ENCODE measurements at places on chromosomes 1 and 21.

DNA sequence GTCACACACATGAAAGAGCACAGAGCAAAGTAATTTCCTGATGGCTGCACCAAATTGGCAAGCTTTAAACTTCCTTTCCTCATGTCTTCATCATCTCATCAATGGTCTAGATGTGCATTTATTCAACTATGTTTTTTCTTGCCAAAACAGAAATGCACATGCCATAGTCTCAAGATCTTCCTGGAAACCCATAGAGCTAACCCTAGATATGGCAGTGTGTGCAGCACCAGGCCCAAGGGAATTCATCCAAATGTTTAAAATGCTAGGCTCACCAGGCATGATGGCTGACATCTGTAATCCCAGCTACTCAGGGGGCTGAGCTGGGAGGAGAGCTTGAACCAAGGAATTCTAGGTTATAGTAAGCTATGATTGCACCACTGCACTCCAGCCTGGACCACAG lies 31.2 kb upstream of the PALMD start:
- no peak for DNase-seq

- DNase-seq = peak; percentile 75
Measured at GRCh38 chr1:230186003-230186863, 119.2 kb downstream of the GALNT2 start.

GRCh38 chr1:43856188-43856587 lies 77.4 kb upstream of the ARTN start:
- peak; percentile 33 for DNase-seq

- DNase-seq = no peak
Measured at GRCh38 chr1:27811741-27812500, 18.7 kb upstream of the PPP1R8 start.

DNA sequence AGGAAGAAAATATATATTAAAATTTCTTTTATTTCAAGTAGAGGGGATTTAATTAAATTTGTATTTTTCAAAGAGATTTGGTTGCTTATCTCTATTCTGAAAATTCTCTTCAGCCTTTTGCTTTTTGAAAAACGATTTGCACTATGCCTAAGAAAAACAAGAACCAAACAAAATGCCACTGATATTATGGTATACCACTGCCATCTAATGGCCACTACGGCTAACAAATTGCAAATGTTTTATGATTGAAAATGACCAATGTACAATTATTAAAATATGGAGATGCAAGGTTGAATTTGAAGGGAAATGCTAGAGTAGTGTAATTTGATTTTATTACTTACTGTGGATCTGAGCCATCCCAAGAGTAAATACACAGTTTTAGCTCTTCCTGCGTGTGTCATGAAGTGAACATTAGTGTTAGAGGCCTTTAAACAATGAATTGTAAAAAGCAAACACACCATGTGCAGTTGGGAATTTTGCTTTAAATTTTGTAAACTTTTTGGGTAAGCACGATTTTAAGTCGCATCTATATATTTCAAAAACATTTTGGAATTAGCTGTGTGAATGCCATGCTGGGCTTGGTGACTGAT lies 137.4 kb upstream of the USP25 start:
- peak; percentile 35 for DNase-seq

GRCh38 chr1:247338723-247339275 lies 7.1 kb upstream of the ZNF496 start:
- DNase-seq = no peak

DNA sequence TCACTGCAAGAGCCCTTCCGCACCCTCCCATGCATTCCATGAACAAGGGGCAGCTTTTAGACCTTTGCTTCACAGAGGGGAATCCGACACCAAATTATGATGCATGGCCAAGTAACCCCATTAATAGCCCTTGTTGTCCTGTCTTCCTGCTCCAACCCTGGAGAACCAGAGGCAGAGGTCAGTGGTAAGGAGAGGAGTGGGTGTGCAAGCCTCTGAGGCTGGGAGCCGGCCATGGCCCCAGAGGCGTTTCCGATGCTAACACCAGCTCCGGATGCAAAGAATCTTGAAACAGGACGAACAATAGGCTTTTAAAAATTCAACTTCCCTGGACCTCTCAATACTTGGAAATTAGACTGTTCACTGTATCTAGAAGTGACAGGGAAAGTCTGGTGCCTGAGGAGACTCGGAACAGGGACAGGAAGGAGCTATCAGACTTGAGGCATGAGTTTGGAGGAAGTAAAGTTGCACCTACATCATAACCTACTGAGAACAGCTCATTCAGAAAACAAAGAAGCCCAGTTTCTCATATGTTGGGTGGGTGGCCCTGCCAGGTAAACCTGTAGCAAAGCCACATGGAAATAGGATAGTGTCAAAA lies 101.2 kb upstream of the ERG start:
- no peak for DNase-seq

DNA sequence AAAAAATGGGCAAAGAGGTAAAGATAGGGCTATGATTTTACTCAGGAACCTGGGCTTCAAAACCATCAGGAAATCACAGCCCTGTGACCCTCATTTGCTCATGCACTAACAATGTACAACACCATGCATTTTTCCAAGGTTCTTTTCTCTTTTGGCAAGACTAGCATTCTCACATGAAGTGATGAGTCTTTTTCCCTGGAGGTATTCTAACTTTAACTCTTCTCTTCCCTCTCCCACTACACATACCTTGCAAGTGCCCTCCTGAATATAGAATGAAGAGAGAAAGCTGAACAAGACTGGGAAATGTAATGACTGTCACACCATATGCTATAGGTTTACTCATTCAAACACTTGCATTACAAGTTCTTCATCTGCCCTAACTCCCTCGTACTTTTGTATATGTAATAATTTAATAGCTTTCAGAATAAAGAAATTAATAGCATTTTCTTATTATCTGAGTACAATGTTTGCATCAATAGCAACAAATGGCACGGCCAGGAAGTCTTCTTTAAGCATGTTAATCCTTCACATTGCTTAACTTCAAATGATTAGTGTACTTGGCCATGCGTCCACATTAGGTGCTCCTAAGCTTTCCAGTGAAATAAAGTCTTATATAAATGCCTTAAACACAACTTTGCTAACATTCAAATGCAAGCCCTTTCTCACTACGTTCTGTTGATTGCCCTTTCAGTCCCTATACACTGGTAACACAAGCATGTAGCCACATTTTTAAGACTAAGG lies 1.8 kb downstream of the NIBAN1 start:
- no peak for DNase-seq

DNA sequence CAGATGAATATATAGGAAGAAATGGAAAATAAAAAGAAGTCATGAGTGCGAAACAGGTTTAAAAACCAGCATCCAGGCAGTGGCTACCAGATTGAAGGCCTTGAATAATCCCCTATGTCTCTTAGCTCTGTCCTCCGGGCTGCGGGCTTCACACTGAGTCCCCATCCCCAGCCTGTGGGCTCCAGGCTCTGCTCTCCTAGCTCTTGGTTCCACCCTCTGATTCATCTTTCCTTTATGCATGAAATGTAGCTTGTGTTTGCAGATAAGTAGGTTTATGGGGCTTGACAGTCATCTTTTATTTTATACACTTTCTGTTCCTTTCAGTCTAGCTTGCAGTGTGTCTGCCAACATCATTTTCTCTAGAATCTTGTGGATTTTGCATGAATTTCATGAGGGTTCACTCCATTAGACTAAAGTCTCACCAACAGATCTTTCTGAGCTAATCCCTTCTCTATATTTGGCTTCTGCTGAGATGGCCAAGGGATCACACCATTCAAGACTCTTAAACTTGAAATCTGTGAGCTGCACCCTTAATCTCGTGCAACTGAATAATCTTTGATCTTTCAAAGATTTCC lies 174.5 kb downstream of the PLPPR4 start:
- DNase-seq = no peak

GRCh38 chr21:36535618-36536241 lies 55.8 kb upstream of the CLDN14 start:
- DNase-seq = no peak

- DNase-seq = peak; percentile 87
Measured at GRCh38 chr21:32604464-32604863, 7.7 kb downstream of the CFAP298 start.

- DNase-seq = no peak
Measured at GRCh38 chr1:3320246-3321152, 134.0 kb upstream of the ARHGEF16 start.

GRCh38 chr1:111873460-111874030 lies 115.9 kb downstream of the KCND3 start:
- no peak for DNase-seq

DNA sequence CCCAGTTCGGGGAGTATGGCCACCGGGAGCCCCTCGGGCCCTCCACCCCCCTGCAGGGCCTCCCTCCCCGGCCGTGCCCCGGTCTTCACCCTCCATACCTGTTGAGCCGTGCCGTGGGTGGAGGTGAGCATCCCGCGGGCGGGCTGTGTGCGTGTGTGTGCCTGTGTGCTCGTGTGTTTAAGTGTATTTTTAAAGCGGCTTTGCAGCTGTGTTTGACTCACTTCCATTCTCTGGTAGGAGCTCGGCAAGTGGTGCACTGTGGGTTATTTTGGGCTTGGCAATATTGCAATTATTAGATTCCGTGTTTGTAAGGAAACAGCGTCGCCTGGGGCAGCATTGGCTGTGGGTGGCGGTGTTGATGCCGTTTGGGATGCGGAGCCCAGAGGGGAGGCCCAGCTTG lies 20.3 kb upstream of the PLCH2 start:
- DNase-seq = no peak

DNA sequence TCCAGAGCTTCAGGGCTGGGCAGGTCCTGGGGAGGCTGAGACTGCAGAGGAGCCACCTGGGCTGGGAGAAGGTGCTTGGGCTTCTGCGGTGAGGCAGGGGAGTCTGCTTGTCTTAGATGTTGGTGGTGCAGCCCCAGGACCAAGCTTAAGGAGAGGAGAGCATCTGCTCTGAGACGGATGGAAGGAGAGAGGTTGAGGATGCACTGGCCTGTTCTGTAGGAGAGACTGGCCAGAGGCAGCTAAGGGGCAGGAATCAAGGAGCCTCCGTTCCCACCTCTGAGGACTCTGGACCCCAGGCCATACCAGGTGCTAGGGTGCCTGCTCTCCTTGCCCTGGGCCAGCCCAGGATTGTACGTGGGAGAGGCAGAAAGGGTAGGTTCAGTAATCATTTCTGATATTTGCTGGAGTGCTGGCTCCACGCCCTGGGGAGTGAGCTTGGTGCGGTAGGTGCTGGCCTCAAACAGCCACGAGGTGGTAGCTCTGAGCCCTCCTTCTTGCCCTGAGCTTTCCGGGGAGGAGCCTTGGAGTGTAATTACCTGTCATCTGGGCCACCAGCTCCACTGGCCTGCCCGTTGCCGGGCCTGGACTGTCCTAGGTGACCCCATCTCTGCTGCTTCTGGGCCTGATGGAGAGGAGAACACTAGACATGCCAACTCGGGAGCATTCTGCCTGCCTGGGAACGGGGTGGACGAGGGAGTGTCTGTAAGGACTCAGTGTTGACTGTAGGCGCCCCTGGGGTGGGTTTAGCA lies 9.3 kb downstream of the MYBPH start:
- no peak for DNase-seq

DNA sequence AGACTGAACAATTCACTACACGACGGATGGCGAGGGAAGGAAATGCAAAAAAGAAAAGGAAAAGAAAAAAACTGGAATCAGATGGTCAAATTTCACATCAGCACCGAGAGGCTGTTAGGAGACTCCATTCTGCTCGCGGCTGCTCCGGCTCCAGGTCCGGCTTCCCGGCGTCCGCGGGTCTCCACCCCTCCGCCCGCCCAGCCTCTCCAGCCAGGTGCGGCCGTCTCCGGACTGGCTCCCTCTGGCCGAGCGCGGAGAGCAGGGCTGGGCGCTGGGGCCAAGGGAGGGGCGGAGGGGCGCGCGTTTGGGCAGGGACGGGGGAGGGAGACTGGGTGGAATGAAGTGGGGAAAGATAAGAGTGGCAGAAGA lies 332 bp downstream of the KCNJ6 start:
- DNase-seq = peak; percentile 75

DNA sequence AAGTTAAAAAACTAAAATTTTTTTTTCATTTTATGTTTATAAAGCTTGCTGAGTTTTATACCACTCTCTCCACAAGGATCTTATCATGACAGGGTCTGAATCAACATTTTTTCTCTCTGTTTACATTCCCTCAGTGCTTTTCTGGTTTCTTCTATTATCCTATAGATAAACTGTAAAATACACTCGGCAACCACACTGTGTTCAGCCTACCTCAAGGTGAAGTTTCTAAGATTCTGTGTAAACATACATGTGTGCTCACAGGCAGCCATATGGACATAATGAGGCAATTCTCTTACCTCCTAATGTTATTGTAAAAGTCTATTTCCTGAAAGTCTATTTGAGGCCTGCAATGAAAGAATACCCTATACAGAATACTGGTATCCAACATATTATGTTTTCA lies 114.6 kb downstream of the NTPCR start:
- no peak for DNase-seq

- DNase-seq = no peak
Measured at GRCh38 chr1:201883786-201884185, 4.9 kb upstream of the SHISA4 start.

GRCh38 chr1:217244971-217245370 lies 385.9 kb downstream of the GPATCH2 start:
- DNase-seq = no peak

GRCh38 chr1:87897481-87897880 lies 568.8 kb downstream of the LMO4 start:
- no peak for DNase-seq

DNA sequence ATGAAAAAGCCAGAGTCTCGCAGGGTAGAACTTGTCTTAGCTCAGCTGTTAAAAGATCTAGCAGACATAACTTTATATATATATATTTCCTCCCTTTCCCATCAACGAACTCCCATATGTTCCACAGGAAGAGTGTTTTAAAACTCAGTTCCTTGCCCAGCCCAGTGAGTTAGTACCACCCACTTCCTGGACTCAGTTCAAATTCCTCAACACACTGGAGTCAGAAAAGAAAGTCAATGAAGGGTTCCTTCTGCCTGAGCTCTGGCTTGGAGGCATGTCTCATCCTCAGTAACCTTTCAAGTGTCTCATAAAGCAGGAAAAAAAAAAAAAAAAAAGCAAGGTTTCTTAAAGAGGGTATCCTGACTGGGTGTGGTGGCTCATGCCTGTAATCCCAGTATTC lies 15.6 kb downstream of the TPM3 start:
- DNase-seq = no peak

DNA sequence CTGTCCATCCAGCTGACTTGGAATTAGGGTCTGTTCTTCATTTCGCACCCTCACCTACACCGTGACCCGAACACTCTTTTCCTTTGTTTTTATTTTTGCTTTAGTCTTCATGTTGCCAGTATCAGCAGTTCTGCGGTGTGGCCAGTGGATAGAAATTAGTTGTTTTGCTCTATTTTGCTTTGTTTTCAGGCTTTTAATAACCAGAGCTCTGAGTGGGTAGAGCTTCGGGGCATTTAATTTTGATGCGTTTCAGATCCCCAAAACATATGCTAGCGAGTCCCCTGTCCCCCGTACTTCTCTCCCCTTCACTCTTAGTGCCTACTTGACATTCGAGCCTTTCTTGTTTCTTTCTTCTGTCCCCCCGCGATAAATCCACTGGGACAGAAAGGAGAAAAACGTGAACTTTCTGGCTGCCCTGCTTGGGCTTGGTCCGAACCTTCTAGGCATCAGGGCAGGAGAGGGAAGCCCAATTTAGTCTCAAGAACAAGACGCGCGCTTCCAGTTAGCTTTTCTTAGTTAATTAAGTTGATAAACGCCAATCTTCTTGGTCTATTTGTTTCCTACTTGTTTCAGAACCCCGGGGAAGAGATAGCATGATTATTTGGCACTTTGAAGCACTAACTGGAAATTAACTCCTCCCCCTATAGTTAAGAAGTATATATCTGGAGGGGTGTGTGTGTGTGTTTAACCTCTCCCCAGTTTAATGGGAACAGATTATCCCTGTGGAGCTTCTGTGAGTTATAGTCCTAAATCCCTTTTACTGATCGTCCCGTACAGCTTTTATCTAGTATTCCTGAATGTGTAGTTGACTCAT lies 839 bp downstream of the SWT1 start:
- DNase-seq = peak; percentile 24

All from GM23338 (cell line).